Stimulated activated CD4-positive, alpha-beta T cell treated with anti-CD3 and anti-CD28 coated beads, Interleukin-15, amount 100 ng/mL, for 24 hours (primary cell): ENCODE measurements at places on chromosomes 1 and 21.

- no peak for DNase-seq
Observed at GRCh38 chr1:84795213-84795612, 97.8 kb downstream of the LPAR3 start.

DNA sequence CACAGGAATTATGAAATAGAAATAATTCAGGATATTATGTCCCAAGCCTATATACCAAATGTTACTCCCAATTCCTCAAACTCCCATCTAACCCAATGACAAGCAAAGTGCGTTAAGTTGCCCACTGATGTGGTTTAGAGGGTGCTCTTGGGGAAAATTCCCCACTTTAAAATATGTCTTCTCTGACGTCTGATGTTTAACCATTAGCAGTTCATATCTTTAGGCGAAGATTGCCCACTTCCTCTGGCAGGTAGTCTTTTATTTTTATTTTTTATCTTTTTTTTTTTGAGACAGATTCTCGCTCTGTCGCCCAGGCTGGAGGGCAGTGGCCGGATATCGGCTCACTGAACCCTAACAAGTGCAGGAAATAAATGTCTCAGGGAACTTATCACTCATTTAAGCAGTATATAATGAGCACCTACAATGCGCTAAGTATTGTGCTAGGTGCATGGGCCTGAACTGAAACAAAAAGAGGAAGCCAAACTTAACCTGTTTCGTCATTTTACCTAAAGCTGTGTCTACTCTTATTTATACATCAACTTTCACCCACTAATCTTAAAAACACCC lies 1.3 kb upstream of the LYST start:
- DNase-seq: peak; percentile 53

DNA sequence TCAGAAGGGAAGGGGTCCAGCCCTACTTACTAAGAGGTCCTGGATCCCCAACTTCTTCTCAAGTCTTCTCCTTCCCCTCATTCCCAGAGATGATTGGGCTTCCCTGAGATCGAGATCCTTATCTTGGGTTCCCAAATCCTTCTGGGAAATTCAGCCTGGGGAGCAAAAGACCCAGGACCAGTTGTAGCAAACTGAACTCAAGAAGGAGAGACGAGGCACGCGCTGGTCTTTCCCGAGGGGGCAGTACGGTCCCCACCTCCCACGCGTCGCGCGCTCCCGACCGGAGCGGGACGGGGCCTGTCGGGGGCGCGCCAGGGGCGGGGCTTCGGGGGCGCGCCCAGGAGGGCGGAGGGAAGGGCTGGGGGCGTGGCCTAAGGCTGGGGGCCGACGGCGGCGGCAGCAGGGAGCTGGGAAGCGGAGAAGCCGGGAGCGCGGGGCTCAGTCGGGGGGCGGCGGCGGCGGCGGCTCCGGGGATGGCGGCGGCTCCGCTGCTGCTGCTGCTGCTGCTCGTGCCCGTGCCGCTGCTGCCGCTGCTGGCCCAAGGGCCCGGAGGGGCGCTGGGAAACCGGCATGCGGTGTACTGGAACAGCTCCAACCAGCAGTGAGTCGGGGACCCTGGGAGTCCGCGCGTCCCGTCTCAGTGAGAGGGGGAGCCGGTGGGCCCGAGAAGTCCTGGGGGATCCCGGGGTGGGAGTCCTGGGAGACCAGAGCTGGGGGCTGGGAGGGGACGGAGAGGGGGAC lies at the start of gene EFNA3:
Gene EFNA3, plus strand, starts transcription at position 369 of the 741 bp plus-strand sequence. Its CDS starts 105 bp downstream, at position 474.
- DNase-seq: peak; percentile 78

- DNase-seq: no peak
Observed at GRCh38 chr1:231893400-231894102, 267.0 kb downstream of the DISC1 start.

GRCh38 chr1:64209221-64209620 lies 5.8 kb downstream of the UBE2U start:
- DNase-seq: no peak

DNA sequence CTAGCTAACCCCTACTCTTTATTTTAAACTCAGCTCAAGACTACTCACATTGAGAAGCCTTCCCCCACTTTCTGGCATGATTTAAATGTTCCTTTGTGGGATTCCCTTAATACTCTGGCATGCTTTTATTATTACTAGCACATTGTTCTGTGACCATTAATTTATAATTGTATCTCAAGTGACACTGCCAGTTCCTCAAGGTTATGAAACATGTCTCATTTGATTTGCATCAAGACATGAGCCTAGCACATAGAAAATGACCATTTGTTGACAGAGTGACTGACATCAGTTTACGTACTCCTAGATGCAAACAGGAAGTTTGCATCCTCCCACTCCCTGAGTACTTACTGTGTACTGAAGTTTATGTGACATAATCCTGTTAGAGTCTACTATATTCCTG lies 15.2 kb downstream of the RGS4 start:
- no peak for DNase-seq

GRCh38 chr1:6585081-6585722 lies 5.4 kb downstream of the ZBTB48 start:
- no peak for DNase-seq

GRCh38 chr1:216794586-216794985 lies 71.4 kb upstream of the ESRRG start:
- DNase-seq: no peak

- peak; percentile 78 for DNase-seq
Observed at GRCh38 chr1:150009604-150010392, 728 bp downstream of the OTUD7B start.

- no peak for DNase-seq
Observed at GRCh38 chr1:26544126-26544525, 14.6 kb downstream of the RPS6KA1 start.
